ENCODE measurements at places on chromosomes 16 and 17.

DNA sequence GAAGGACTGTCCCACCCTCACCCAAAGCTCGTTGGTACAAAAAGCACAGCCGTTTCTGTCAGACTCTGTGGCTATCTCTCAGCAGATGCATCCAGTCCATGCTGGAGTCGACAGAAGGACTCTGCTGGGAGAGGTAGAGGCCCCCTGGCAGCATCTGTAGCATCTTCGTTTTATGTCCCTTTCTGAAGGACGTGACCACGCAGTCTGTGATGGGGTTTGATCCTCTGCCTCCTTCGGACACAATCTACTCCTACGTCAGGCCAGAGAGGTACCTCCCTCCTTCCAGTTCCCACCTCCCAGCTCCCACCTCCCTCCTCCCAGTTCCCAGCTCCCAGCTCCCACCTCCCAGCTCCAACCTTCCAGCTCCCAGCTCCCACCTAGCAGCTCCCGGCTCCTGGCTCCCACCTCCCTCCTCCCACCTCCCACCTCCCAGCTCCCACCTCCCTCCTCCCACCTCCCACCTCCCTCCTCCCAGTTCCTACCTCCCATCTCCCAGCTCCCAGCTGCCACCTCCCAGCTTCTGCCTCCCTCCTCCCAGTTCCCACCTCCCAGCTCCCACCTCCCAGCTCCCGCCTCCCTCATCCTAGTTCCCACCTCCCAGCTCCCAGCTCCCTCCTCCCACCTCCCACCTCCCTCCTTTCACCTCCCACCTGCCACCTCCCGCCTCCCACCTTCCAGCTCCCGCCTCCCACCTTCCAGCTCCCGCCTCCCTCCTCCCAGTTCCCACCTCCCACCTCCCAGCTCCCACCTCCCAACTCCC is 11.4 kb upstream of the MC1R start:
- no peak for DNase-seq

- no peak for DNase-seq
Measured at GRCh38 chr16:67393111-67393787, at the start of gene TPPP3. TPPP3 (minus strand) TSS chr16:67393498; CDS start chr16:67391111, 2,387 bp downstream.

DNA sequence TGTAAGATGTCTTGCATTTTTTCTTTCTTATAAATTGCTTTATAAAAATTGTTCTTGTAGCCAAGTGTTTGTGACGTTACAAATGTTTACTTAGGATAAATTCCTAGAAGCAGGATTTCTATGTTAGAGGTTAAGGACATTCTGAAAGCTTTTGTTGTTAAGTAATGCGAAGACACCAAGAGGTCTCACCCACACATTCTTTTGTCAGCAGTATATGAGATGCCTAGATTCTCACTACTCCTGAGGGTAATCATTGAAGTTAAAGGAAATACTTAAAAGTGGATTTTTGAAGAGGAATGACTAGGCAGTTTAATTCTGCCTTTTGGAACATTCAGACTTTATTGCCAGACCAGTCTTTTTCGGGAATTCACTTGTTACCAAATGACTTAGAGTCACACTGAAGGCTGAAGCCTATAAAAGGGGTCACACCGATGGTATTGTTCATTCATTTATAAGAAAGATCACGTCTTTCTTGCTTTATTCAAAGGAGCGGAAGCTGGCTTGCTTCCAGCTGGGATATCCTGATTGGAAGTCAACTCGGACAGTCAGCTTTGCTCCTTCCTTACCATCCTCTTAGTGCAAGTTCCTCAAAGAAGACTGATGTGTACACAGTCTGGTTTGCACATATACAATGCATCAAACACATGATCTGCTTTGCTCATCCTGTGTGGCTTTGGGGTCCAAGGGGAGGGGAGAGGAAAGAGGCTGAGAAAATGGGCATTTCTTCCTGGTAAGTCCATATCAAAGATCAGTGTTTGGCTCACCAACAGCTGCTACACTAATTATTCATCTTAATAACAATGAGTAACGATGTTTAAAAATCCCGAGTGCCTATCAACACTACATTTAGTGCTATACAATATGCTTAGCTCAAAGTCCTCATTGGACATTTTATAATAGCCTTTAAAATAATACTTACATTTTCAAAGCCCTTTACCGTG is 160.0 kb downstream of the MAP2K6 start:
- DNase-seq: no peak

- DNase-seq: no peak
Measured at GRCh38 chr17:41511116-41511515, 5.7 kb upstream of the KRT13 start.

DNA sequence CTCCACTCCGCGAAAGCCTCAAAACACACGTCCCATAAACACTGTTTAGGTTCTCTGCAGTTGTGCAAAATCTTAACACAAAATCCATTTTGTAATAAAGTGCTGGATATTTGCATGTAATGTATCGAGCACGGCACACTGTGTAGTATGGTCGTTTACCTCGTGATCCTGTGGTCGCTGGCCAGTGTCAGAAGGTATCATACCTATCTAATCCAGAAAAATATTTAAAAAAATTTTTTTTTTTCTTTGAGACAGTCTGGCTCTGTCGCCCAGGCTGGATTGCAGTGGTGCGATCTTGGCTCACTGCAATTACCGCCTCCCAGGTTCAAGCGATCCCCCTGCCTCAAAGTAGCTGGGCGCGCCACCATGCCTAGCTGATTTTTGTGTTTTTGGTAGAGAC is 996 bp downstream of the RPL38 start:
- DNase-seq: no peak

DNA sequence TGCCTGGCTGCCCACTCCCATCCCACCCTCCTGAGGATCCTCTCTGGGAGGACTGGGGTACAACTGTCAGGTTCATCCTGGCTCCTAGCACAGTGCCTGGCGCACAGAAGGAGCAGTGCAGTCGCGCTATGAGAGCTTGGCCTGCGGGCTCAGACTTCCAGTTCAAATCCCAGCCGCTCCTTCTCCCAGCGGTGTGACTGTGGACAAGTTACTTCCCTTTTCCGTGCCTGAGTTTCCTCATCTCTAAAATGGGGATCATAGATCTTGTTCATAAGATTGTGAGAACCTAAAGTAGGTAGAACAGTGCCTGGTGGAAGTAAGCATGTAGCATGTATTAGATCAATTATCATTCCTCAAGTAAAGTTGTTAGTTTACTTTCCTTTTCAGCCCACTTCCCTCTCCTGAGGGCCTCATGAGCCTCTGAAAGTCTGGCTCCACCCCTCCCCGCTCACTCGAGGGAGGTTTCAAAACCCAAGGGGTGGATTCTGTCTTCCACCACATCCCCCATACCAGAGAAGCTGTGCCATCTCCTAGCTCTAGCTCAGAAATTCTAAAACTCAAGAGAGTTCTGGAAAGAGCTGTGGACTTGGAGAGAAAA is 19.9 kb upstream of the COL1A1 start:
- no peak for DNase-seq
